Amniotic epithelial cell (primary cell): ENCODE measurements at places on chromosomes 1 and 21.

DNA sequence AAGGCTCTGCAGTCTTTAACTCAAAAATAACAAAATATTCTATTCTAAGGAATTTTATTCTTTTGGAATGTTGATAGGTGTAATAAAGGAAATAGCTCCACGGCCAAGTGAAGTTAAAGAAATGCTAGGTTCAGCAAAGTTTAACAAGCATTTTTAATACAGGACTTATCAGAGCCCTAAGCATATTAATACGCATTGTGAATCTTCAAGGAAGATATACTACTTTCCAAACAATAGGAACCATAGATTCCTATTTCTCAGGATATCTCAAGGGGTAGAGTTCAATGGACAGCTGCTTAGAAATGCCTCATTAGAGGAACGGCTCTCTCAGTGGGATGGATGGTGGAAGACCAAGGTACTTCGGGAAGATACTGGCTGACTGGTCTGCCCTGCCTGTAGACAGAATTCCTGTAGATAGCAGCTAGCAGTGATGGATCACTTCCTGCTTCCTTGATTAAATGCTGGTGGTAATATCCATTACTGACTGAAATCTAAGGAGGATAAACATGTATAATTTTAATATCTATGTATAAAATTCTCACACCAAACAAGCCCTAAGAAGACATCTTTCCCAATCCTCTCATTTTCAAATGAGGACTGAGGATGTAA lies 8.1 kb upstream of the LRRC8C start:
- no peak for DNase-seq

- peak; percentile 32 for DNase-seq
Observed at GRCh38 chr21:25834381-25834780, 99.6 kb downstream of the GABPA start.

- DNase-seq = no peak
Observed at GRCh38 chr1:2875707-2876561, 74.4 kb upstream of the TTC34 start.

- DNase-seq = no peak
Observed at GRCh38 chr21:32448803-32449594, 36.5 kb downstream of the EVA1C start.

DNA sequence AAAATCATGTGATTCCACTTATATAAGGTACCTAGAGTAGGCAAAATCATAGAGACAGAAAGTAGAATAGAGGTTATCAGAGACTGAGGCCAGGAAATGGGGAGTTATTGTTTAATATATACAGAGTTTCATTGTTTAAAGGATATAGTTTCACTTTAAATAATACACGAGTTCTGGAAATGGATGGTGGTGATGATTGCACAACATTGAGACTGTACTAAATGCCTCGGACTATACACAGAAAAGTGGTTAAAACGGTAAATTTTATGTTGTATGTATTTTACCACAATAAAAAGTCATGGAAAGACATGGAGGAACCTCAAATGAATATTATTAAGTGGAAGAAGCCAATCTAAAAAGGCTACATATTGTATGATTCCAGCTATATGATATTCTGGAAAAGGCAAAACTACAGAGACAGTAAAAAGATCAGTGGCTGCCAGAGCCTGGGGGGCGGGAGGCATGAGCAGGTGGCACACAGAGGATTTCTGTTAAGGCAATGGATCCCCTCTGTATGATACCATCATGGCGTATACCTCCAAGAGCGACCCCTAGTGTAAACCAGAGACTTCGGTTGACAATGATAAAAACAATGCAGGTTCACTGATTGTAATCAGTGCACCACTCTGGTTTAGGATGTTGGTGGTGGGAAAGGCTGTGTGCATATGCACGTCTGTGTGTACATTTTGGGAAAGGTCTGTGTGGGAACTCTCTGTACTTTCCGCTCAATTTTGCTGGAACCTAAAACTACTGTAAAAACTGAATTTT lies 7.5 kb downstream of the C1orf198 start:
- DNase-seq = no peak

DNA sequence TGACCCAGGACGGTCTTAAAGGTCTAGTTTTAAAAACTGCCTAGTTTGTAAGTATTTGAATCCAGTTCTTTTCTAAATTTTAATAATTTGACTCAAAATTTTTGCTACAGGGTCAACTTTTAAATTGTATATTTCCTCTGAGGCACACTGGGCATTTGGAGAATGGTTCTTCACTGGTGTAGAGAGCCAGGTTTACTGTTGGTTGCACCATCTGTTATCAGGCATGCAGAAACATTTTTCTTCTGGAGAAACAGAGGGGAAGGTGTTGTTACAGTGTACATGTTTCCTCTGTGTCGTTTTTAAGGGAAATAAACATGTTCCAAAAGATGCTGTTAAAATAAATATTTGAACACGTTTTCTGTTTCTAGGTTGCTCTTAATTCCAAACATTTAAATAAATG lies 39.0 kb upstream of the RWDD3 start:
- DNase-seq = no peak

- no peak for DNase-seq
Observed at GRCh38 chr1:230915078-230915477, 46.8 kb upstream of the C1orf198 start.

DNA sequence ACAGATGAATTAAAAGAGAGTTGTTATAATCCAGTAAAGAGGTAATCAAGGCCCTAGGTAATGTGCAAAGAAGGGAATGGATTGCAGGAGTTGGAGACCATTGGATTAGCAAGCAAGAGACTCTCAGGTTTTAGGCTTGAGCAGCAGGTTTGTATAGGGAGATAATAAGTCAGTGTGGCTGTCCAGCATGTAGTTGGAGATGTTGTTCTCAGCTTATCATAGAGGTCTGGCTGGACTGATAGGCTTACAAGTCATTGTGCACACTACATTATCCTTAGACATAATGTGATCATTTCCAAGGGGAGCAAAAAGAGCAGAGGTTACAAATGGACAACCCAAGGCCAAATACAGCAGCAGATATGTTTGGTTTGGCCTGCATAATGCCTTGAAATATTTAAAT lies 45.9 kb upstream of the SAMD13 start:
- no peak for DNase-seq

- no peak for DNase-seq
Observed at GRCh38 chr1:76257823-76258222, 183.3 kb downstream of the ST6GALNAC3 start.

DNA sequence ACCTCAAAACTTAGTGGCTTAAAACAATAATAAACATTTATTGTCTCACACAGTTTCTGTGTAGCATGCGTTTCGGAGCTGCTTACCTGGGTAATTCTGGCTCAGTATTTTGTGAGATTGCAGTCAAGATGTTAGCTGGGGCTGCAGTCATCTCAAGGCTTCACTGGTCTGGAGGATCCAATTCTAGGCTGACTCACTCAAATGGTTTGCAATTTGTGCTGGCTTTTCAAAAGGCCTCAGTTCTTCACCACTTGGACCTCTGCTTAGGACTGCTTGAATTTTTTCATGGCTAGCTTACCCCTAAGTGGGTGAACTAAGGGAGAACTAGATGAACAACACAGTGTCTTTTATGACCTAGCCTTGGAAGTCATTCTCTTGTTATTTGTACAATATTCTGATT lies 21.0 kb downstream of the XPR1 start:
- peak; percentile 7 for DNase-seq

- DNase-seq = peak; percentile 96
Observed at GRCh38 chr1:19596714-19597495, 47.2 kb upstream of the NBL1 start.

DNA sequence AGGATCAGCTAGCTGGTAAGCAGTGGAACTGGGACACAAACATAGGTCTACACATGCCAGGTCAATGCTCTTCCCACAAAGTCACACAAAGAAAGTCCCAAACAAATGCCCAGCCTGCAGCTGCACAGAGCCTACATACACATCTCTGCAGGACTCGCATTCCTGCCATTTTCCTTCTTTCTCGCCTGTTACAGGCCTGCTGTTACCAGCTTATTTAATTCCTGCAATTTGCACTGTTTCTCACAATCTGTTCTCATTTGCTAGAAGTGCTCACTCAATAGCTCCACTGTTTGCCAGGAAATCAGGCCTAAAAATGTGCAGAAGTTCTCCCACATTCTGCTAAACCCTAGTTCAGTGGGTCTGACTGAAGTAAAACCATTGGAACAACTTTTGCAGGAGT lies 362.6 kb upstream of the C1orf87 start:
- DNase-seq = no peak

- DNase-seq = no peak
Observed at GRCh38 chr1:218336328-218336727, 8.8 kb upstream of the TGFB2 start.

DNA sequence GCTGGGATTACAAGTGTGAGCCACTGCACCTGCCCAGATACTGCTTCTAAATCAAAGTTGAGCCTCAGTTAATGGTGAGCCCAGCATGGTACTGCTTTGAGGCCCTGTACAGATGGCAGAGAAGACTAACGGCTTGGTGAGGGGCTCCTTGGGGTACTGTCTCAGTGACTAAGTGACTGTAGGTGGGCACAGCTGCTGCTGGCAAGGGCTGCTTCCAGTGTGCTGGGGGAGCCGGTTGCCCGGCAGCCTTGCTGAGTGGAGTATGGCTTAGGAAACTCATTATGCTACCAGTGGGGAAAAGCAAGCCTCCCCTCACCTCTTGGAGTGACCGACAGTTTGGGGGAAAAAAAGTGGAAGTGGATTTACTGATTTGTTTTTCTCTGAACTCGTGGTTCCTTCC lies 23.6 kb upstream of the ARHGEF10L start:
- no peak for DNase-seq

GRCh38 chr21:32584472-32584871 lies 851 bp downstream of the TCP10L start:
- no peak for DNase-seq

DNA sequence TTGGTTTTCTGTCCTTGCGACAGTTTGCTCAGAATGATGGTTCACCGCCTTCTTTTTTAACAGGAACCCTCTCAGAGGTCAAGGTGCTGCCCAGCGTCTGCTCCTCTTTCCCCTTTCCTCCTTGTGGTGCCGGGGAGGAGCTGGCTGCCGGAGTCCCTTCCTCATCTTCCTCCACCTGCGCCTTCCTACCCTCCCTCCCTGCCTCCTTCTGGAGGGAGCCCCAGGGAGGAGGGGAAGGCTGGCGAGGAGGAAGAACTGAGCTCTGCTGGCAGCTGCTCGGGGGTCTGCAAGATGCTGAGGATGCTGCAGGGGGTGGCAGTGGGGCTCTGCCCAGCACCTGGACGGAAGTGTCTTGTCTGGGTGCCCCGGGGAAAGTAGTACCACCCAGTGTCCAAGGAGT lies 31.2 kb downstream of the BACE2 start:
- no peak for DNase-seq

GRCh38 chr1:174794861-174795260 lies 204.9 kb upstream of the CACYBP start:
- DNase-seq = no peak

DNA sequence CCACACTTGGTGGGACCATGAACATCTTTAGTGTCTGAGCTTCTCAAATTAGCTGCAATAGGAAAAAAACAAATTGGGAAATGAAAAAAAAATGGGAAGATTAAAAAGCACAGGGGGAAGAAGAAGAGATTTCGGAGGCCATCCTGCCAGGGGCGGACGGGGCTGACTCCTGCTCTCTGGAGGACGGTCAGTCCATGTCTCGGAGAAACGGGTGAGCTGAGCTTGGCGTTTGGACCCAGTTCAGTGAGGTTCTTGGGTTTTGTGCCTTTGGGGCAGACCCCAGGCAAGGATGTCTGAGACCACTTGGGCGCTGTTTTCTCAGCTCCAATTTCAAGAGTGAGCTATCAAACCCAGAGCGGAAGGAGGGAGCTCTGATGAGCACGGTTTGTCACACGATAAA lies 123.9 kb downstream of the PRDM2 start:
- DNase-seq = no peak

DNA sequence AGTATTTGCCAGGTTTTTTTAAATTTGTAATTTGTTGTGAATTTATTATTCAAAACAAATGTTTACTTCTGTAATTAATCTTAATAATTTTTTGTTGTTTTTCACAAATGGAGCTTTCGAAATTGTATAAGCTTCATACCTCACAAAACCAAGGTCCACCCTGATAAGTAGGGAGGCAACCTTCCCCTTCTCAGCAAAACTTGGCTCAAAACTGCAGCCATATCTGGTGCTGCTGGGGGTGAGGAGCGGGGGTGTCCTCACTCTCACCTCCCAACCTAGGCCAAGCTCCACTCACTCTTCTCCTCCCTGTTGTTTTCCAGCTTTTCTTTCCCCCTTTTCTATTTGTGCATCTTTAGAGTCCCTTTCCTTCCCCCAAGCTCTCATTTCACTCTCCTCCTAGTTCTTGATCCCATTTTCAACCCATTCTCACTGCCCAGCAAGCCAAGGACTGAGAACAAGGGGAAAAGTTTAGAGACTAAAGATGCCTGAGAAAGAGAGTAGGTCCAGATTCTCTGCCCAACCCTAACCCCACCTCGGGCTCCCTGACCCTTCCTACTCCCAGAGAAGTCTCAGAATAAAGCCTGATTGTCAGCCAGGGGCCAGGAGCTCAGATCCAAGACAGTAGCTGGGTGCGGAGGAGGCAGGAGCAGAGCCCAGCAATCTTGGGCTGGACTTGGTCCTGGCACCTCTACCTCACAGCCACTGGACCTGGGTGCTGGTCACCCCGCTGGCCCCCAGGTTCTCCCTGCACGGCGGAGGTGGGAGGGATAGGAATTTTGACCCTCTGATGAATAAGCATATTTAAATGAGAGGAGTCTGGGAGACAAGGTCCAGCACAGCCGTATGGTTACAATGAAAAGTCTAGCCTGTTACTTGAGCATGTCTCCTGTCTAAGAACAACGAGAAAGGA lies 8.3 kb upstream of the CFAP45 start:
- no peak for DNase-seq

- no peak for DNase-seq
Observed at GRCh38 chr1:92853299-92853698, 21.5 kb downstream of the RPL5 start.

DNA sequence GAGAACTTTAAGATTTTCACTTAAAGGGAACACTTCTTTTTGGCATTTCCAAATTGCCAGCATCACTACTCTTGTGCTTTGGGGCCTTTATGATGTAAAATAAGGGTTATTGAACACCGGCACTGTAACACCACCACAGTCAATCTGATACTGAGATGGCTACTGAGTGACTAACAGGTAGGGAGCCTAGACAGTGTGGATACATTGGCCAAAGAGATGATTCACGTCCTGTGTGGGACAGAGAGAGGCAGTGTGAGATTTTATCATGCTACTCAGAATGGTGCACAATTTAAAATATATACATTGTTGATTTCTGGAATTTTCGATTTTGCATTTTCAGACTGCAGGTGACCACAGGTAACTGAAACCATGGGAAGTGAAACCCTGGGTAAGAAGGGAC lies 261.6 kb downstream of the SPATA17 start:
- DNase-seq = no peak

- DNase-seq = peak; percentile 64
Observed at GRCh38 chr1:162327144-162327787, 49.4 kb downstream of the SPATA46 start.

GRCh38 chr1:217919683-217920388 lies 288.7 kb downstream of the SPATA17 start:
- DNase-seq = no peak

- DNase-seq = peak; percentile 32
Observed at GRCh38 chr1:19616489-19616888, 27.6 kb upstream of the NBL1 start.
